Fibroblast of skin of back (primary cell): ENCODE measurements at places on chromosomes 6 and 20.

DNA sequence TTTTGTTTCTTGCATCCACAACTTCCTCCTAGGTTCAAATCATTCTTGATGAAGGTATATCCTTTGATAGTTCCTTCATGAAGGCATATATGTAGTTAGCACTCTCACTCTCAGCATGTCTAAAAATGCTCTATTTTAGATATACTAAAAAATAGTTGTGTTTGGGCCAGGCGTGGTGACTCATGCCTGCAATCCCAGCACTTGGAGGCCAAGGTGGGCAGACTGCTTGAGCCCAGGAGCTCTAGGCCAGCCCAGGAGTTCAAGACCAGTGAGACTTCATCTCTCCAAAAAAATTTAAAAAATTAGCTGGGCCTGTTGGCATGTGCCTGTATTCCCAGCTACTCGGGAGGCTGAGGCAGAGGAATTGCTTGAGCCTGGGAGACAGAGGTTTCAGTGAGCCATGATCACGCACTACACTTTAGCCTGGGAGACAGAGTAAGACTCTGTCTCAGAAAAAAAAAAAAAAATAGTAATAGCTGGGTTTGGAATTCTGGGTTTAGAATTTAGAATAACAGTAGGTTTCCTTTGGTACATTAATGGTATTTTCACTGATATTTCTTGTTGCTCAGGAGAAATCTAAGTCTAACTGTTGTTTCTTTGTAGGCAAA, 7.0 kb downstream of the SERAC1 start:
- DNase-seq, result peak; percentile 57

GRCh38 chr20:50717974-50718761, 13.2 kb upstream of the PARD6B start:
- DNase-seq, result no peak

DNA sequence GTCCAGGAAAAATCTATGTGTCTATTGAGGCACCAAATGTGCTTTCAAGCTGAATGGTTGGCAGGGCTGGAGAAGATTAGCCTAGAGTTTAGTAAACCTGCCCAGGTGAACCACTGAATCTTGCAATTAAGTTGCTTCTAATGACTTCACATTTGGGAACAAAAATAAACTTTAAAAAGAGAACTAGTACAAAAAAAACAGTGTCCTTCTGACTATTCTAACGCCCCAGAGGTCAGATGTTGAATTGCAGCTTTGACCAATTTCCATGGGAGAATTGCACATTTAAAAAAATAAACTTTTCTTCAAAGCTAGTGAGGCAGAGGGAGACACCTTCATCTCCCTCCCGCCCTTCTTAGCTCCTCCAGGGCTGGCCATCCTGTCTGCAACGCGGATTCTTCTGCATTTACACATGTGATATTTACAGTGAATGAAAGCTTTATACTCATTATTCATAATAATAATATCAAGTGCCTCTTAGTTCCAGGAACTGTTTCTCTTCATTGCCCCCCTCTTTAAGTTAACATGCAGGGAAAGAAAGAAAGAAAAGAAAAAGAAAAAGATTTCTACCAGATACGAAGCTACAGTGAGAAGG, 270.2 kb downstream of the SMOC2 start:
- DNase-seq, result peak; percentile 4

GRCh38 chr6:147618927-147619326, 110.4 kb downstream of the SAMD5 start:
- DNase-seq, result no peak

DNA sequence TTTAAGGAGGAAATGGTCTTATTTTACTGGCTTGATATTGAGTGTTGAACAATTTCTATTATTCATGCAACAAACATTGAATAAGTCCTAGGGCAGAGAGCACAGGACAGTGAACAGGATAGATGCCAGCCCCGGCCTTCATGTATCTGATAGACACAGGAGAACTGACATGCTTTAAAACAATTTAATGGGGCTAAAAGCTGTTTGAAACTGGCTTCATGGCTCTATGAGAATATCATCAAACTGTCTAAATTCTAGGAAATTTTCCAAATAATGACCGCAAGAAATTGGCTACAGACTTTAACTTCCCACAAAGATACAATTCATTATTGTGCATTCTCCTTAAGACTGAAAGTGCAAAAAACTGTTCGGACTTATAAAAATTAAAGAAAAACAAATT, 69.0 kb downstream of the ID4 start:
- no peak for DNase-seq

DNA sequence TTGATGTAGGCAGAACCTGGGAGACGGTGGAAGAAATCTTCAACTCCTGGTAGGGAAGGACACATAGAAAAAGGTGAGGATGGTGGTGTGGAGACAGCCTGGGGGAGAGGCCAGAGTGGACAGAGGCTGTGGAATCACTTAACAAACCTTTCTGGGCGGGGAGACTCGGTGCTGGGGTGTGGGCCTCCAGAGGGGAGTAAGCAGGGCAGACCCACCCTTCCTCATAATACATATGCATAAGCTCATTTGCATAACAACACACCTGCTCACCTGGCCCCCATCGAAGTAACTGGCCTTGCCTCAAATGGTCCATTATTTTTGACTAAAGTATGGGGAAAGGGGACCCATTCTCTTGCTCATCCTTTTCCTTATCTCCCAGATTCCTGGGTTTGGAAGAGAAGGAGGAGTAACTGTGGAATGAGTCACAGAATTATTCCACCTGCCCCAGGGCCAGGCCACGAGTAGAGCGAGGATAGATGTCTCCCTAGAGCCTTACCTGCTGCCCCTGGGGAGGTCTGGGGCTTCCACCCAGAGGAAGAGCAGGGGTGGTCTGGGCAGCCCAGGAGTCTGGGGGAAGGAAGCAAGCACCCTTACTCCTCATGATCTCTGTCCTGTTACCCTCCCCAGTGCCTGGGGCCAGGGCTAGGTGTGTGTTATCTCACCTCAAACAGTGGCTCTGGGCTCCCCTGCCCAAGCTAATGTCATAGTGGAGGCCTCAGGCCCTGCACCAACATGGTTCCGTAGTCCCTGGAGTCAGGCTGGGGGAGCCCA, 10.7 kb upstream of the VEGFA start:
- DNase-seq, result no peak

DNA sequence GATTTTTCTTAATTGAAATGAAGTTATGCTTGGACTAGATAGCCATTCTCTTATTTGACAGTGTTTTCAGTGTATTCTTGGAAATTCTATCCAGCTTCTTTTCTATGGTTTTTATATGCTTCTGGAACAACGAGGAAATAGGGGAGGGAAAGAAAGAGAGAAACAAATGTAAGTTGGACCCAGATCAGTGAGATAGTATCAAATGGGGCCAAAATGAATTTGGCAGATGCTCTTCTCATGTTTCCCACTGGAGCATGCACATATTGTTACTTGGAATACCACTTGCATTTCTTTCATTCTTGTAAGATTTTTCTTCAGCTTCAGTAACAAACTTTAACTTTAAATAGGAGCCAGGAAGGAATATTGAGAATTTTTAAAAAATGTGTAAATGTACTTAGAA, 312.3 kb downstream of the PRL start:
- DNase-seq, result peak; percentile 17

DNA sequence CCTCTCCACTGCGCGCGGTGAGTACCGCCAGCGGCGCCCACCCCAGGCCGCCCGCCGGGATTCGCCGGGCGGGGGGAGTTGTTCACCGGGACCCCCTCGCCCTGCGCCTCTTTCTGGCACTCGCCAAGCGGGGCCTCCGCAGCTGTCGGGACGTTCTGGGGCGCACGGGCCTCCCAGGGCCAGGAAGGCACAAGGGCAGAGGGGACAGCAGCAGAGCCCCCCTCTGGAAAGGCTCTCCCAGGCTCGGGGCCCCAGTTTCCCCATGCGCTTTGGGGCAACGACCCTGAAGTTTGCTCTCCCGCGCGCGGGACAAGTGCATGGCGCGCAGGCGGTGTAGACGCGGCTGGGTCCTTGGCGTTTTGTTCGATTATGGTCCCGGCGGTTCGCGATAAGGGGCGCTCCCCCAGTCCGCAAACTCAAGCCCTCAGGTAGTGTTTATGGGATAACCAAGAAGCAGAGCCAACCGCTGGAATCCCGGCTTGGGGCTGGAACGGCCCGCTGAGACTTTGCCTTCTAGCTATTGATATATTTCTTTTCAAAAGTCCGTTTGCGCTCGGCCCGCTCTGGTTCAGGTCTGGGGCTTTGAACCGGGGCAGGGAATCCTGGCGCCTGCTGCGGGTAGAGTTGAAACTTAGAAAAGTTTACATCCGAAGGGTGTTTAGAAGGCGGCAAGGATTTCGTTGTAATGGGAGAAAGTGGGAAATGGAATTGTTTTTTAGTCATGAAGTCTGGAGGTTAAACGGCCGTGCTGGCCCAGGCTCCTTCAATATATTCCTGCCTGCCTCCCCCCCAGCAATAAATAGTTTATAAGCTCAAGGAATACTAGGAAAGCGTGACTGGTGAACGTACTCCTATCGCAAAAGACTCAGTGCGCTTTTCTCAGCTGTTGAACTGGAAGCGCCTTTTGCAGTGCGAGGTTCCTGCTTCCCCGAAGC, 595 bp downstream of the EYA2 start:
- DNase-seq, result peak; percentile 22

- peak; percentile 91 for DNase-seq
These were observed 995 bp upstream of the GSTA4 start for GRCh38 chr6:52995913-52996645.

- peak; percentile 62 for DNase-seq
These were observed 3.0 kb upstream of the FOXO3 start for GRCh38 chr6:108557494-108558371.

DNA sequence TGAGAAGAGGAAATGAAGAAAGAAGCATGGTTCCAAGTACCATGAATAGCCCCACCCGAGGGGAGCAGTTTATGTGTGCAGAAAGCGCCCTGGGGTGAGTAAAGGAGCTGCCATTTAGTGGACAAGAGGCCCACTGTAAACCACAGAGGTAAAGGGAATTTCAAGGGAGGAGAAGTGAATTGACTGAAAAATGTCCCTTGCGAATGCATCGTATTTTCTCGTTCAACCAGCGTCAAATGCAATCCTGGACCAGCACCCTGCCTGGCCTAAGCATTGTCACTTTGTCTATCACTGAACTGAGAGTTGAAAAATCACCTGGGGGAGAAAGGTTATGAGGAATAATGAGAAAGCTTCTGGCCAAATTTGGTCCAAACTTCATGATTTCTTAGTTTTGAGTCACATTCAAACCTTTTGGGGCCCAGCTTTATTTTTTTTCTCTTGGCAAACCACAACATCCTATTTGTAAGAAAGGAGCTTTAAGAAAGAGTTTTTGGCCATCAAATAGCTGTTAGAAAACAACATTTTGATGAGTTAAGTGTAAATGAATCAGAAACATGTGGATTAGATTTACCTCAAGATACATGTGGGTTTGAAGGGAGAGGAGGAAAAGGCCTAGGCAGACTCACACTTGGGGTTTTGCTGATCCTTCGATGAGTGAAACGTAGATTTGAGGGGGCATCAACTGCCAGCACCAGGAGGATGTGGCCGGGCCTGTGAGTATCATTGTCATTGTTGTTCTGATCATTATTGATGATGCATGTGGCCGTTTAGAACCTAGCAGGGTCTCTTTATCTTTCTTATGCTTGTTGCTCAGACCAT, 214.0 kb downstream of the CLIC5 start:
- peak; percentile 2 for DNase-seq

DNA sequence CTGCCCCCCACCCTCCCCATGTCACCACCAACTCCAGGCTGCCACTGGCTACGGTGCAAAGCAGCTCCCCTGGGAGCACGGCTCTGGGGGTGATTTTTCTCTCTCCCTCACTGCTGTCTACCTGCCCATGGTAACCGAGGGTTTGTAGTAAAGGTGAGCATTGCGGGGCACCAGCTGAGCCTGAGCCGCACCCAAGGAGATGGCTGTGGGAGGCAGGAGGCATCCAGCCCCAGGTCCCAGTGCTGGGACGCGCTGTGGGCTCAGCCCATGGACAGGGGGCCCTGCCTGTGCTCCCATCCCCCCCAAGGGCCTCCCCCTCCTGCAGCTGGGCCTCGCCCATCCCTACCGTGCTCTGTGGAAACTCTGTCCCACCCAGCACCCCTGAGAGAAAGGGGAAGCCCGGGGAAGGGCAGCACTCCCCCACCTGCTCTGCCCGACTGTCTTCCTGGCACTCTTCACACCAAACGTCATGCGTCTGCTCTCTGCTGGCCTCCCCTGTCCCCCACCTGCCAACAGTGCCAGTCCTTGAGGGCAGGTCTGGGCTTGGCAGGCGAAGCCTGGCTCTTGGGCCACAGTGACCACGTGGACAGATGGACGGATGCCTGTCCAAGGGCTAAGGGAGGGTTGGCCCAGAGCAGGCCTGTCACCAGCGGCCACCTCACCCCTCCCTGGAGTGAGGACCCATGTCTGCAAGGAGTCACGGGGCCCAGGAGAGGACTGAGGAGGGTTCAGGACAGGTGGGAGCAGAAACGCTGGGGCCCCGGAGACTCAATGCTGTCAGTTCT, 3.8 kb upstream of the CHRNA4 start:
- no peak for DNase-seq

DNA sequence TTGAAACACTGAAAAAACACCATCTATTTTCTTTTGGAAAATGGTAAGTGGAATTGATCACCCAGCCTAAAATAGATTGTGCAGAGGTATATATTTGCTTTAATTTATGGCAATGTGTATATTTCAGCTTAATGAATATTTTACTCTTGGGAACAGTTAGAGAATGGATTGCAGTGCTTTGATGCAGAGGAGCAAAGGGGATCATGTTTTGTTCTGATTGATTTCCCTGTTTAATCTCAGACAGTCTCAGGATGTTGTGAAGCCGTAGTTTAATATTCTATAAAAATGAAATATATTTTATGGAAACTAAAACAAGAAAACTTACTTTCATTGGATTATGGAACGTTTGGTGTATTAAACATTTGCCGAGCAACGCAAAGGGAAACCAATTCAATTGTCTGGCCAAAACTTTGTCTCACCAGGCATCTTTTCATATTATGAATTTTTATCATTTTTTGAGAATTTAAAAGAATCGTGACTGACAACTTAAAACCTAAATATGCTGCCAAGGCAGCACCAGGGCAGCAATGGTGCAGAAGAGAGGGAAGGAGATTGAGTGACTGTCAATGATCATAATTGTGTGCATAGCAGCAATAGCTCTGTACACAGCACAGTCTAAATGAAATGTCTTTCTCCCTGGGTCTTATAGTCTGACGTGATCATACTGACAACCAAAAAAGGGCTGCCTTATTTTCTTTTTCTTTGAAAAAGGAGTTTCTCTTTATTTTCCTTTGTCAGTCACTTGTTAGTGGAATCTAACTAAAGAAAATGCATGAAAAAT, 105.5 kb upstream of the EPHA7 start:
- no peak for DNase-seq

DNA sequence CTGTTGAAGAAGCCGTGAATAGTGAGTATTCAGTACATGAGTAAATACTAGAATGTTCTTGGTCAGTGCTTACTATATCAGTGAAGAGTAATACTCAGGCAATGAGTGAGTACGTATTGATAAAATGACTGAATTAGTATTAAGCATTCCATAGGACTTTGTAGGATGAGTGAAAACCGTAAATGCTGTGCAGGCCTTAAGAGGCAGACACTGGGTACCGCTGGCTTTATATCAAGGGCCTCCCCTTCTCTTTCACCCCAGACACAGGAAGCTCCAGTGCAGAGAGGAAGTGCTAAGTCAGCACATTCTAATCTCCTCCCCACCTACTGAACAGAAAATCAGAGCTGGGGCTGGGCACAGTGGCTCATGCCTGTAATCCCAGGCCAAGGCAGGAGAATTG, 24.2 kb downstream of the POFUT1 start:
- peak; percentile 33 for DNase-seq

- DNase-seq, result peak; percentile 40
These were observed 14.9 kb downstream of the TRERF1 start for GRCh38 chr6:42436825-42437224.
